ENCODE measurements at places on chromosomes 4 and X.

DNA sequence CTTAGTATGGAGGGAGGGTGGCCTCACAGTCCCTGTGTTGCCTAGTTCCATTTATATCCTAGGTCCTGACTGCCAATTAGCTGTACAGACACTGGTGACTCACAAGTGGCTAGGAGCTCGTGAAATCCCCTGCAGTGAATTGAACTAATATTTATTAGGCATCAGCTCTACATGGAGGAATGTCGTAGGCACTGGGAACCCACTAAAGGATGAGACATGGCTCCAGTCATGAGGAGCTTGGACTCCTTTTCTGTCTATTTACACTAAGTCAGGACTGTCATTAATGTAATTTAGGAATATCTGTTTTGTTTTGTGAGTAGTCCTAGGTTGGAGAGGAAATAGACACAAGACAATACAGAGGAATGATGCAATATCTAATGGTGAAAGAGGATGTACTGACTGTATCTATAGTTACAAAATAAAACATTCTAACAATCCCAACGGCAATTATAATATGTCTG is 67.7 kb downstream of the MID1IP1 start:
- no peak overlapping the region for H3K4me3 ChIP-seq
- H3K27me3 ChIP-seq, result no peaks in the 10 kb centered on the region
- no peaks in the 10 kb centered on the region for H3K36me3 ChIP-seq
- H3K27ac ChIP-seq, result no peak overlapping the region
- no peak for DNase-seq

GRCh38 chr4:85736571-85736970 is 261.6 kb downstream of the ARHGAP24 start:
- H3K27ac ChIP-seq, result no peak overlapping the region
- no peaks in the 10 kb centered on the region for H3K27me3 ChIP-seq
- no peak overlapping the region for H3K4me3 ChIP-seq
- no peaks in the 10 kb centered on the region for H3K36me3 ChIP-seq
- DNase-seq, result no peak
- H3K4me1 ChIP-seq, result no peaks in the 10 kb centered on the region

- H3K36me3 ChIP-seq, result no peaks in the 10 kb centered on the region
- H3K27me3 ChIP-seq, result no peaks in the 10 kb centered on the region
- DNase-seq, result no peak
- no peaks in the 10 kb centered on the region for H3K4me1 ChIP-seq
- H3K27ac ChIP-seq, result no peak overlapping the region
Observed at GRCh38 chrX:15963858-15964257, 109.2 kb upstream of the AP1S2 start.

DNA sequence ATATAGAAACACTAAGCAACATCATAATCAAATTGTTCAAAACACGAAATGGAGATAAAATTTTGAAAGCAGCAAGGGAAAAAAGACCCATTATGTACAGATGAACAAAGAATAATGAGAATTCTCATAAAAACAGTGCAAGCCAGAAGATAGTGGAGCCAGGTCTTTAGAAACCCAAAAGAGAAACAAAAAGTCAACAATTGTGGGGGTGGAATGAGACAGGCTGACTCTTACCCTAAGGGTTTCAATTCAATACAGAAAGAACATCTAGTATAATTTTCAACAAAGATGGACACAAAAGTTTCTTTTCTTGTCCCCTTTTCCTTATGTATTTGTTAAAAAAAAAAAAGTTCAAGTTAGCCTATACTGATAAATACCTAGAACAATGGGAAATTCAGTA is 34.0 kb upstream of the MAGEB2 start:
- no peak overlapping the region for H3K27ac ChIP-seq
- DNase-seq, result no peak
- no peaks in the 10 kb centered on the region for H3K4me1 ChIP-seq

DNA sequence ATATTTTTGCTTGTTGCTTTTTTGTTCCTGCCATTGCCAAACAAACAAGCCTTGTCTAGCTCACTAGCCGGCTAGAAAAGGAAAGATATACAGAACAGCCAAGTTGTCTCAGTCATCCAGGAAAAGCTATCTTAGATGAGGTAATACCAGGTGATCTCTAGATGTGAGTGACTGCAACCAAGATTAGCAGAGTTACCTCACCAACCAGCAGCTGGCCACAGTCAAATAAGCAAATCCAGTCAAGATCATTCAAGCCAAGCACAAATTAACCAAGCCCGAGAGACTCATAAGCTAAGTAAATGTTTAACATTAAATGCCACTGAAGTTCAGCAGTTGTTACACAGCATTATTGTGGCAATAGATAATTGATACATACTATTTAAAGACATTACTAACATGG is 108.6 kb downstream of the CENPC start:
- no peak for DNase-seq
- peaks cover 12% of the 10 kb centered on the region for H3K4me1 ChIP-seq
- no peaks in the 10 kb centered on the region for H3K27me3 ChIP-seq
- no peaks in the 10 kb centered on the region for H3K36me3 ChIP-seq
- H3K27ac ChIP-seq, result no peak overlapping the region

DNA sequence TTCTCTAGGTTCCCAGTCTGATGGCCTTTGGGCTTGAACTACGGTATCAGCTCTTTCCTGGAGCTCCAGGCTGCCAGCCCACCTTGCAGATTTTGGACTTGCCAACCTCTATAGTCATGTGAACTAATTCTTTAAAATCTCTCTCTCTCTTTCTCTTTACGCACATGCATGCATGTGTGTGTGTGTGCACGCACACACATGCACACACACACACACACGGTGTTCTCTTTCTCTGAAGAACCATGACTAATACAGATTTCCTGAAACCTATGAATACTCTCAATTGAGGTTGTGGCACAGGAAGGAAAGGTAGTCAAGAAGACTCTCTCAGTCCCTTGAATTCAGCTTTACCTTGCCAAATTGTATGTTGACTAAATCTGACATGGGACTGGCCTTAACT is 6.2 kb upstream of the ZCCHC13 start:
- H3K4me1 ChIP-seq, result peaks cover 3% of the 10 kb centered on the region
- no peak for DNase-seq
- H3K4me3 ChIP-seq, result no peak overlapping the region
- H3K27ac ChIP-seq, result no peak overlapping the region

- H3K27ac ChIP-seq, result no peak overlapping the region
- no peaks in the 10 kb centered on the region for H3K27me3 ChIP-seq
- H3K4me1 ChIP-seq, result no peaks in the 10 kb centered on the region
Observed at GRCh38 chr4:101155368-101155767, 192.0 kb downstream of the PPP3CA start.

- H3K27me3 ChIP-seq, result peaks cover 8% of the 10 kb centered on the region
- H3K27ac ChIP-seq, result peak overlapping the region; percentile 69
- H3K4me3 ChIP-seq, result peak overlapping the region; percentile 2
- peaks cover 29% of the 10 kb centered on the region for H3K4me1 ChIP-seq
- DNase-seq, result peak; percentile 60
Observed at GRCh38 chr4:81472281-81473182, 825 bp upstream of the RASGEF1B start.

- no peak for DNase-seq
- no peaks in the 10 kb centered on the region for H3K4me1 ChIP-seq
- H3K27me3 ChIP-seq, result no peaks in the 10 kb centered on the region
- H3K4me3 ChIP-seq, result no peak overlapping the region
Observed at GRCh38 chr4:165504184-165504583, 125.4 kb downstream of the CPE start.

DNA sequence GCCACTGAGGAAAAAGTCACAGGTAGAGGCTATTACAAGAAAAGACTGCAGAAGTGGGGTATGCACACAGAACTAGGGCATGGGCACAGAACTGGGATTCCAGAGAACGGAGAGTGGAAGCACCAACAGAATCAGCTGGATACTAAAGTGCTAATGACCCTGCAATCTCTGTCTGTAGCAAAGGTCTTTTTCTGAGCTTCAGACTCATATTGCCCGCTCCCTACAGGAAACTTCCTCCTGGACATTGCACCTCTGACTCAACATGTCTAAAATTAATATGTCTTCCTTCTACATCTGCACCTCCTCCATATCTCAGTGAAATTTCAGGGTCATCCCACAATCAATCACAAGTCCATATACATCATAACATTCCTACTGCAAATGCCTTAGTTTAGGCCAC is 5.3 kb upstream of the CAMK2D start:
- DNase-seq, result no peak
- H3K27ac ChIP-seq, result no peak overlapping the region
- no peak overlapping the region for H3K4me3 ChIP-seq
- H3K36me3 ChIP-seq, result no peaks in the 10 kb centered on the region
- peaks cover 10% of the 10 kb centered on the region for H3K4me1 ChIP-seq

DNA sequence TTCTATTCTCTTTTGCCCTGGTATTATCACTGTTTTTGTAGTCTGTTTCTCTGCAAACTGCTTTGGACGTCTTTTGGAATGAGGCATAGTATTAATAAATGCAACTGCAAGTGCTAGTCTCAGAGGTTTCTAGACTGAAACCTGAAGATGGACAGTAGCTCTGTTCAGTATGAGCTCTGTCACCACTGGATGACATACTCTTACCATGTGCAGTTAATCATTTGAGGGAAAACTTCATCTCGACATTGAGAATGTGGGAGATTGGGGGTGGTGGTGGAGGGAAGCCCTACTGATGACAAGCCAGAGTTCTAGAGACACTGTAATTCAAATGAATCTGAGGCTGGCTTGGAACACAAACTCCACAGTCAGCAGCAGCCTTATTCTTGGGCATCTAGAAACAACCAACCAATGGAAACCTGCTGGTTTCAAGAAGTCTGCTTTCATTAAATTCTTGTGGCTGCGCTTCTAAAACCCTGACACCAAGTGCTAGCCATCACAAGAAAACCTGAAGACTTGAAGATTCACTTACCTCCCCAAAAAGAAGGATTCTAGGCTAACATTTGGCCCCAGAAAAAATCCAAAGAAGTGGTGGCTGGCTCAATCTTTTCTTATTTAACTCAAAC is 161.7 kb downstream of the RASL11B start:
- H3K4me3 ChIP-seq, result no peak overlapping the region
- H3K36me3 ChIP-seq, result no peaks in the 10 kb centered on the region
- no peak overlapping the region for H3K27ac ChIP-seq

DNA sequence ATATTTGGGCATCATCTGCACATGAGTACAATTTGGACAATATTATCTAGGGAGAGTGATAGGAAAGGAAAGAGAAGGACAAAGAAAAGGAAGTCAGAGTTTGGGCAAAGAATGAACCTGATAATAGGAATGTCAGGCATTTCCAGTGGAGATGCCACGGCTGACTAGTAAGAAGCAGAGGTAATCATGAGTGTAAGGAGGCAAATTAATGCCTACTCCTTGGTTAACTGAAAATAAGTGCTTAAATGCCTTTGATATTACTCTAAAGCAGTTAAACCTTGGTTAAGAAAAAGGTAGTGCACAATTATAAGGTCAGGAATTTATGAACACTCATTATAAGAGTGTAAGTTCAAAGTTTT is 99.2 kb upstream of the DDIT4L start:
- no peak overlapping the region for H3K27ac ChIP-seq
- H3K4me1 ChIP-seq, result no peaks in the 10 kb centered on the region
- no peaks in the 10 kb centered on the region for H3K27me3 ChIP-seq
- no peak overlapping the region for H3K4me3 ChIP-seq

GRCh38 chr4:184409911-184410692 is 64.2 kb downstream of the IRF2 start:
- H3K27ac ChIP-seq, result no peak overlapping the region
- no peaks in the 10 kb centered on the region for H3K27me3 ChIP-seq
- H3K4me3 ChIP-seq, result no peak overlapping the region
- peak; percentile 54 for DNase-seq
- no peaks in the 10 kb centered on the region for H3K4me1 ChIP-seq
- H3K36me3 ChIP-seq, result peaks cover 56% of the 10 kb centered on the region
